ENCODE measurements at places on chromosomes 3 and 15.

- no peak for DNase-seq
Observed at GRCh38 chr3:187978433-187979011, 175.4 kb upstream of the LPP start.

GRCh38 chr3:71482771-71483170 is 100.8 kb downstream of the FOXP1 start:
- DNase-seq: no peak

GRCh38 chr3:46661776-46662766 is 31.4 kb downstream of the ALS2CL start:
- DNase-seq: no peak

- no peak for DNase-seq
Observed at GRCh38 chr15:101063891-101064794, 145.0 kb downstream of the LRRK1 start.

DNA sequence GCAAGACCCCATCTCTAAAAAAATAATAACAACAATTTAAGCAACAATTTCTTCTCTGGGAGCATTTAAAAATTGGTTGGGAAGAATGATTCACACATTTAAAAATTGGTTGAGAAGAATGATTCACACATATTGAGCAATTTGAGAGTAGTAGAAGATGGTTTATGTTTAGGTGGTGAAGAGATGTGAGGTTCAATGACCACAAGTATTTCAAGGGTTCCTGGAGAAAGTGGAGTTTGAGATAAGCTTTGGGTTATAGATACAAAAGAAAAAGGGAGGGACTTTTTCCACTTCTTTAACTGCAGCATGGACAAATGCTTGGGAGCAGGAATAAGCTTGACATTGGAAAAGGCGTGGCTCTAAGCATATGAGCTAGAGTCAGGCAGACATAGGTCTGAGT is 145.7 kb upstream of the NPHP3 start:
- no peak for DNase-seq

DNA sequence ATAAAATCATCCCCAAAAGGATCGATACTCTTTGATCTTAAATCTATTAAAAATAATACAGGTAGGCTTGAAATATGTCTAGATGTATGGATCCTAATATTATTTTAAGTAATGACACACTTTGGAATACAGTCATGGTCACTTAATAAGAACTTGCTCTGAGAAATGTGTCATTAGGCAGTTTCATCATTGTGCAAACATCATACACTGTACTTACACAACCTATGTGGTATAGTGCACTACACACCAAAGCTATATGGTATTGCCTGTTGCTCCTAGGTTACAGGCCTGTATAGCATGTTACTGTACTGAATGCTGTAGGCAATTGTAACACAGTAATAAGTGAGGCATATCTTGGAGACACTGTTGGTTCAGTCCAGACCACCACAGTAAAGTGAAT is 307.1 kb downstream of the RAP2B start:
- no peak for DNase-seq

DNA sequence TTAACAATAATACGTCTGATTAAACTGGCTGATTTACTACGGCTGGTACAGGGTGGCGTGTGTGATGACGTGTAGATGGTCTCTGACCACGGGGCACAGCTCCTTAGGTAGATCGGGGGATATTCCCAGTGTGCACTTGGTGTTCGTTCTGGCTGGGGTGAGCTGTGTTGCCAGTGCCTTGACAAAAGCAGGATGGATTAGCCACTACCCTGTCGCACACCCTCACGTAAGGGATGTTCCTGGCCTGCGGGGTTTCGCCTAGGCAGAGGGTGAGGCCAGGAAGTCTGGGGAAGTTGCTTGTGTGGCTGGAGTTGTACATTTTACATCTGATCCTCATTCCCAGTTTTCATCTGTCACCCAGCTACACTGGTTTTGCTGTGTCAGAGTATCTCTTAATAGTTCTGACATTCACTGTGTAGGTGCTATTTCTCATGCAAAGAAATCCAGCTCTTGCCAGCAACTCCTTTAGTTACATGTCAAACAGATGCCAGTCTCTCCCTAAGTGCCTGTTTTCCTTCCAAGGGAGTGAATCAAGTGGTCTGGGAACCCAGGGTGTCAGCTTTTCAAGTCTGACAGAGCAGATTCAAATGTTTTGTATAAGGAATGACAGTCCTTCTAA is 66.1 kb upstream of the CCR4 start:
- no peak for DNase-seq

- DNase-seq: peak; percentile 79
Observed at GRCh38 chr3:127214975-127215374, 22.0 kb downstream of the PRR23E start.

DNA sequence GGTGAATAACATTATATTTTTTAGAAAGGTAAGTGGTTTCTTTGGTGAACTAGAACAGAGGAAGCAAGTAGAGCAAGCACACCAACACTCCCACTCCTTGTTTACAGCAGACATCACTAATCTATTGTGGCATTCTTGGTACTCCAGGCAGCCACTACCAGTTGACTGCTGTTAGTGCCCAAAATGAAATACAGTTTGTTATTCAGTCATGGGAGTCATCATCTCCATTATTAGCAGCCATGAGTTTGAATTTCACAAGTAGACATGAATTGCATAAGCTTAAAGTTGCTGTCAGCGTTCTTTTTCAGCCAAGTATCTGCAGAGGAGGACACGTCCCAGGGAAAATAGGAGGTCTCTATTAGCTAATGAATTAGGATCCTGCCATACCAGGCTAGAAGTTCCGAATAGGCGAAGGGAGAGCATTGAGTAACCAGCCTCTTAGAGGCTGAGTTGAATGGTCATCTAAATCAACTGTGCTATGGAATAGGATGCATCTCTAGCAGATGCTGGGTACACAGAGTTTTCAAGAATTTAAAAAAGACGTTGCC is 252.7 kb upstream of the ICE2 start:
- no peak for DNase-seq
